ENCODE measurements at places on chromosomes 16 and 17.

GRCh38 chr17:43679911-43680310 lies 18.2 kb upstream of the MEOX1 start:
- no peak overlapping the region for H3K27ac ChIP-seq
- no peak for DNase-seq
- no peaks in the 10 kb centered on the region for H3K36me3 ChIP-seq
- no peaks in the 10 kb centered on the region for H3K4me1 ChIP-seq
- H3K27me3 ChIP-seq: no peaks in the 10 kb centered on the region

DNA sequence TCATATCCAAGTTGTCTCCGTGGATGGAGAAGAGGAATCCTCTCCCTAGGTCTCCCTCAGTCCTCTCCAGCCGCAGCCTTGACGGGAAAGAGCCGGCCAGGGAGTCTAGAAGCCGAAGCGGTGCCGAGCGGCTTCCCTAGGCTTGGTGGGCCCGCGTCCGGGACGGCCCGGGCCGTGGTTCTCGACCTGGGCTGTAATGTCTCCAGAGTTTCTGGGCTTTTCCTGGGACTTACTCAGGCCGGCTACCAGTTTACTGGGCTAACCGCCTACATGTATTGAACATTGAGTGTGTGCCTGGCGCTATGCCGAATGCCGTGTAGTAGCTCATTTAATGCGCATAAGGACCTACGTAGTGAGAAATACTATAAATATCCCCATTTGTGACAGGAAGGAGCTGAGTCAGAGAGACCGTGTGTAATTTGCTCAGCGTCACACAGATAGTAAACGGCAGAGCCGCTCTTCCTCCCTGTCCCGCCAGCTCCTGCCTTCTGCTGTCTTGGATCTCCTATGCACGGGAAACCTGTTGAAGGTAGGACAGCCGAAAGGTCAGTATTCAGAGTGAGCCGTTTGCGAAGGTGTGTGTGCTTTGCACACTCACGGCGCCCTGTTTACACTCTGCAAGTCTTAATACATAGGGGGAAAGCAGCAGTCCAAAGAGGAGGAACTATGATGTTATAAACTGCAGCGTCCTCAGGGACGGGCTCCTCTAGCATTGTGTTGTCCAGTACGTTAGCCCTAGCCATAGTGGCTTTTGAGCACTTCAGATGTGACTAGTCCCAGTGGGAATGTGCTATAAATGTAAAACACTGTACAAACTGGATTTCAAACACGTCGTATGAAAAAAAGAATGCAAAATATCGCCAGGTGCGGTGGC lies 723 bp upstream of the SPAG5 start:
- DNase-seq: peak; percentile 68
- H3K27me3 ChIP-seq: no peaks in the 10 kb centered on the region
- peak overlapping the region; percentile 93 for H3K27ac ChIP-seq
- no peaks in the 10 kb centered on the region for H3K36me3 ChIP-seq
- H3K4me3 ChIP-seq: peak overlapping the region; percentile 61
- peaks cover 9% of the 10 kb centered on the region for H3K4me1 ChIP-seq

DNA sequence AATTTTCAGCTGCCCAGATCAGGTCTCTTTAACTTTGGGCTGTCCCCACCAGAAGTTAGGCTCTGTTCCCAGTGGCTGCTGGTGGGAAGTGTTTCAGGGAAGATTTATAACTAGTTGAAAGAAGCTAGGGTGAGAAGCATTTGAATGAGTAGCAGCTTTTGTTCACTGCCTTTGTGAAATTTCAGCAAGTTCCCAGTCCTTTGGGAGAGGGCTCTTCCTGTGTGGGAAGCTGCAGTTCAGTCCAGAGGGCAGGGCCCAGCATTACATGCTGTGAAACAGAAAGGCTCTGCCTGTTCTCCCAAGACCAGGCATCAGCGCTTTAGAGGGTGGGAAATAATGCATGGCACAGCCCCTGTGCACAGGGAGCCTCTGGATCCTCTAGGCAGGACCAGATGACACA lies 17.8 kb downstream of the PROCA1 start:
- no peak overlapping the region for H3K27ac ChIP-seq
- no peaks in the 10 kb centered on the region for H3K27me3 ChIP-seq
- peaks cover 100% of the 10 kb centered on the region for H3K36me3 ChIP-seq
- no peaks in the 10 kb centered on the region for H3K4me1 ChIP-seq

GRCh38 chr17:253091-253846 lies 71.8 kb upstream of the DOC2B start:
- no peak overlapping the region for H3K4me3 ChIP-seq
- no peaks in the 10 kb centered on the region for H3K36me3 ChIP-seq
- H3K4me1 ChIP-seq: no peaks in the 10 kb centered on the region
- H3K27ac ChIP-seq: no peak overlapping the region

GRCh38 chr17:82493226-82493781 lies 26.2 kb upstream of the FOXK2 start:
- peak overlapping the region; percentile 93 for H3K27ac ChIP-seq
- no peaks in the 10 kb centered on the region for H3K4me1 ChIP-seq
- no peak for DNase-seq
- H3K27me3 ChIP-seq: no peaks in the 10 kb centered on the region

DNA sequence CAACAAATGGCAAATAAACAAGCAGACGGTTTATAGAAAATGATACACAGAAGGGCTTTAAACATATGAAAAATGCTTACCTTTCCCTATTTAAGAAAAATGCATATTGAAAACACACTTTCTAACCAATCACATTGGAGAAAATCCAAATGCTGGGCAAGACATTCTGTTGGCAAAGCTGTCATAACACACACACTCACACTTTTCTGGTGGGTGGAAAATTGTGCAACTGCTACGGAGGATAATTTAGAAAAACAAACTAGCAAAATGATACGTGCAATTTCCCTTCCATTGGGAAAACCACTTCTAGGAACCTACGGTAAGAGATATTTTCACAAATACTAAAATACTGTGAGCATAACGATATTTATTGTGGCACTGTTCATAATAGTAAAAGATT lies 9.8 kb upstream of the MYH3 start:
- no peak overlapping the region for H3K4me3 ChIP-seq
- H3K36me3 ChIP-seq: peaks cover 1% of the 10 kb centered on the region
- H3K27me3 ChIP-seq: no peaks in the 10 kb centered on the region
- no peak for DNase-seq
- H3K4me1 ChIP-seq: peaks cover 23% of the 10 kb centered on the region

GRCh38 chr17:30290077-30290476 lies 1.7 kb downstream of the BLMH start:
- H3K4me3 ChIP-seq: no peak overlapping the region
- no peak for DNase-seq
- no peaks in the 10 kb centered on the region for H3K4me1 ChIP-seq
- H3K36me3 ChIP-seq: peaks cover 30% of the 10 kb centered on the region
- H3K27ac ChIP-seq: no peak overlapping the region

GRCh38 chr17:28648698-28649097 lies 3.7 kb upstream of the BLTP2 start:
- no peak overlapping the region for H3K4me3 ChIP-seq
- no peaks in the 10 kb centered on the region for H3K27me3 ChIP-seq
- DNase-seq: no peak
- no peak overlapping the region for H3K27ac ChIP-seq

DNA sequence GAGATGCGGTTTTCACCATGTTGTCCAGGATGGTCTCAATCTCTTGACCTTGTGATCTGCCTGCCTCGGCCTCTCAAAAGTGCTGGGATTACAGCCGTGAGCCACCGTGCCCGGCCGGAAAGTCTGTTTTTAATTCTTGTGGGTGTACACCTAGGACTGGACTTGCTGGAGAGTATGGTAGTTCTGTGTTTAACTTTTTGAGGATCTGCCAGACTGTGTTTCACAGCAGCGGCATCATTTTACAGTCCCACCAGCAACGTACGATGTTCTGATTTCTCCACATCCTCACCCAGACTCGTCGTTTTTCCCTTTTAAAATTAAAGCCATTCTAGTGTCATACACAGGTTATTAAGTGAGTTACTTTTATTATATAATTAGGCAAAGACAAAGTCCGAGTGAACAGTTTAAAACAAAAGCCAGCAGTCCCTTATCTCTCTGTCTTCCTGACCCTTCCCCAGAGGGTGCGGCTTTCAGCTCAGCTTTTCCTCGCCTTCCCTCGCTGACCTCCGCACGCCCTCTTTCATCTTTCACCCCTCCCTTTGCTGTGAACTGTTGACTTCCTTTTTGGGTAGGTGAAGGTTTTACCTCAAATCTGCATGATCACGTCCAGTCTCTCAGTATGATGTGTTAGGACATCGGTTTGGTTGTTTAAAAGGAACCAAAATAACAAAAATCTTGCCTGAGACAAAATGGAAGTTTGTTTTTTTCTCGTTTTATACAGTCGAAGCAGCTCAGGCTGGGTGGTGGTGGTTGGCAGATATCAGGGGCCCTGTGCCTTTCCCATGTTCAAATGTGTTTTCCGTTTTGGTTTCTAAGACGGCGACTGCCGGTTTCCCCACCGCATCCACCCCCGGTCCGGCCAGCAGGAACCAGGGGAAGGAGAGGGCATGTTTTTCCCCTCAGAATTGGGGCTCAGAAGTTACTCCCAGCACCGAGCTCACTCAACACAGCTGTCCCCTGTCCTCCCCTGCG lies 18.0 kb downstream of the FAM234A start:
- no peak for DNase-seq
- no peak overlapping the region for H3K4me3 ChIP-seq
- H3K4me1 ChIP-seq: no peaks in the 10 kb centered on the region
- no peak overlapping the region for H3K27ac ChIP-seq

DNA sequence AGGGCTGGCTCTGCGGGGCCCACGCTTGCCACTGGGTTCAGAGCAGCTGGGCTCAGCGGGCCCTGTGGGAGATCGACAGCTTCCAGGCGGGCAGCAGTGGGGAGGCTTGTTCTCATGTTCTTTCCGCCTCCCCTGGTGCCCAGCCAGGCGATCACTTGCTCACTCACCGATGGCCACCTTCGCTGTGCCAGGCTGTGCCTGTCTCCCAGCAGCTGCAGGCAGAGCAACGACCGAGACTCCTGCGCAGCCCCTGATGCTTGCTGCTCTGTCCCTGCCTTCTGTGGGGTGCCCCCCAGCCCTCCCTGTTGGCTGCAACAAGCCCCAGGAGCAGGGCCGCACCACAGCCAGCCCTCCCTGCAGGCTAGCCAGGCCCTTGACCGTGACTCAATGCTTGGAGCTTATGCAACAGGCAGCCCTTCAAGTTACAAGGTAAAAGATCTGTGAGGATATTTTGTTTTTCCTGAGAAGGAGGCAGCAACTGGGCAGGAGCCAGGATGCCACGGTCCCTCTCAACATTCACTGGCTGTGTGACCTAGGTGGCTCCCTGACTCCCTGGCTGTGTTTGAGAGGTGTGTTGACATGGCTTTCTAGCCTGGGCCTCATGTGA lies 9.6 kb upstream of the SPNS2 start:
- no peaks in the 10 kb centered on the region for H3K36me3 ChIP-seq
- H3K4me3 ChIP-seq: no peak overlapping the region
- no peak overlapping the region for H3K27ac ChIP-seq
- H3K27me3 ChIP-seq: no peaks in the 10 kb centered on the region
- H3K4me1 ChIP-seq: no peaks in the 10 kb centered on the region
- DNase-seq: no peak

GRCh38 chr17:55634702-55635101 lies 88.0 kb downstream of the TMEM100 start:
- H3K27me3 ChIP-seq: no peaks in the 10 kb centered on the region
- H3K36me3 ChIP-seq: no peaks in the 10 kb centered on the region
- H3K4me1 ChIP-seq: no peaks in the 10 kb centered on the region
- no peak overlapping the region for H3K27ac ChIP-seq

- no peak for DNase-seq
- H3K4me3 ChIP-seq: no peak overlapping the region
- H3K4me1 ChIP-seq: peaks cover 83% of the 10 kb centered on the region
- H3K27ac ChIP-seq: no peak overlapping the region
- no peaks in the 10 kb centered on the region for H3K27me3 ChIP-seq
Observed at GRCh38 chr16:8949536-8950418, 13.9 kb downstream of the USP7 start.

DNA sequence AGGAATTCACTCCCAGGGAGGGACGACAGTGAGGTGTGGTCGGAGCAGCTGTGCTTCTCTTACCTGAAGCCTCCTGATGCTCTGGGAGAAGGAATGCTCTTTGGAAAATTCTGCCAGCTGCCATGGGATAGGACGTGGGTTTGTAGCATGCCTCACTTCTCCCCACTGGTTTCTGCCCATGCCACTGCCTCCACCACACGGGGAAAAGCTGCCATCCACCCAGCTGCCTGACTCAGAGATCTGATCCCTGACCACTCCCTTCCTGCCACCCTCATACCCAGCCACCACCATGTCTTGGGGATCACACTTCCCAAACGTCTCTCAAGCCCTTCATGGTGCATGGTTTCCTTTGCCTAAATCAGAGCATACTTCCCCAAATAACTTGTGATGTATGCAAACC lies 80.0 kb downstream of the CPPED1 start:
- no peaks in the 10 kb centered on the region for H3K4me1 ChIP-seq
- no peaks in the 10 kb centered on the region for H3K27me3 ChIP-seq
- H3K27ac ChIP-seq: no peak overlapping the region
- no peaks in the 10 kb centered on the region for H3K36me3 ChIP-seq

DNA sequence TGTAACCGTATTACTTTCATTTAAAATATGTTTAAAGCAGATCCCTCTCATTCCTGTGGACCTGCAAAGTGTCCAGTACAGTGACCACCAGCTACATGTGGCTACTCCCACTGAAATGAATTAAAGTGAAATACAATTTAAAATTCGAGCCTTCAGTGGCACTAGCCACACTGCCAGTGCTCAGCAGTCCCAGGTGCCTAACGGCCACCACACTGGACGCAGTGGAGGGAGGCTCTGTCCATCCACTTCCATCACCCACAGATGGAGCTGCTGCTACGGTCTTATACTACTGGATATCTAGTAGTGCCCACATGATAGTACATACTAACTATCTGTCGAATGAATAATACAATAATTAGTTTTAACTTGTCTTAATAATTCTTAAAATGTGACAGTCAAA lies 2.3 kb upstream of the CBX2 start:
- no peaks in the 10 kb centered on the region for H3K36me3 ChIP-seq
- H3K4me3 ChIP-seq: no peak overlapping the region
- H3K27ac ChIP-seq: no peak overlapping the region
- peaks cover 6% of the 10 kb centered on the region for H3K27me3 ChIP-seq
- H3K4me1 ChIP-seq: peaks cover 17% of the 10 kb centered on the region

DNA sequence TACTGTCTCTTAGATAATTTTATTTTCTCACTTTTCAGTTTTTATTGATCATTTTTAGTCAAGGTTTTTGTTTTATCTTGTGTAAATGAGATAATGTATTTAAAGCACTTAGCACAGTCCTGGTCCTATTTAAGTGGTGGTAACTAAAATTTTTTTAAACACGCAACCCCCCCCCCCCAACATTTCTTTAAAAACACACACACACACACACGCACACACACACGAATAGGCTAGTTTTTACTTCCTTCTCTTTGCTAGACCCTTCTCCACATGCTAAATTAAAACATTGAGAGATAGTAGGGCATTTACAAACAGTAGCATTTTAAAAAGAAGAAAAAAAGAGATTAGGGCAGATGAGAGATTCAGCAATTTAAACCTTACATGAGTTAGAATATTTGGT lies 5.0 kb downstream of the NFATC3 start:
- no peak overlapping the region for H3K27ac ChIP-seq

- H3K27ac ChIP-seq: no peak overlapping the region
- DNase-seq: no peak
- no peaks in the 10 kb centered on the region for H3K27me3 ChIP-seq
- no peaks in the 10 kb centered on the region for H3K36me3 ChIP-seq
Observed at GRCh38 chr16:14310519-14310991, 239.4 kb downstream of the MRTFB start.
